ENCODE measurements at places on chromosomes 13 and 19. TPM values are rescaled to one million over a fixed set of nuclear protein-coding genes. Genes with fewer than 3 reads are reported as not detected.

CYP4F8 gene
- 2.1 TPM for total RNA-seq

SOX21 gene
- 0.26 TPM for total RNA-seq

DNA sequence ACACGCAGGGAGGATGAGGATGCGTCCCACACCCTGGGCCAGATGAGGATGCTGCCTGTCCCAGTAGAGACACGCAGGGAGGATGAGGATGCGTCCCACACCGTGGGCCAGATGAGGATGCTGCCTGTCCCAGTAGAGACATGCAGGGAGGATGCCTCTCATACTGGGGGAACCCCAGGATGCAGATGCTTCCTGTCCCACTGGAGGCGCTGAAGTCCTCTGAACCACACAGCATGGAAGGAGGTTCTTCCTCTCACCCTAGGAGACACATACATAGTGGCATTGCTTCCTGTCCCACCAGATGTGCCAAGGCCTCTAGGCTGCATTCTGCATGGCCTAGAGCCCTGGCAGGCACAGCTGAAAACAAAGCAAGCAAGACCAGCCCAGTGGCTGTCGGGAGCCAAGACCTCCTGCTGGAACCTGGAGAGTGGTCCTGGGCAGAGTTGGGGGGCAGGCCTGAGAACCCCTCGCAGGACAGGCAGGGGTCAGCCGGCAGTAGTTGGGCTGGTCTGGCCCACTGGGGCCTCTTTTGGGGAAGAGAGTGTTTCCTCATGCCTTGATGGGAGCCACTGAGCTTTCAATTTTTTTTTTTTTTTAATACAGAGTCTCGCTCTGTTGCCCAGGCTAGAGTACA is 4.3 kb downstream of the HPN start:
- no peak for DNase-seq

GRCh38 chr13:109389892-109390345 is 396.5 kb downstream of the IRS2 start:
- no peak for DNase-seq

DNA sequence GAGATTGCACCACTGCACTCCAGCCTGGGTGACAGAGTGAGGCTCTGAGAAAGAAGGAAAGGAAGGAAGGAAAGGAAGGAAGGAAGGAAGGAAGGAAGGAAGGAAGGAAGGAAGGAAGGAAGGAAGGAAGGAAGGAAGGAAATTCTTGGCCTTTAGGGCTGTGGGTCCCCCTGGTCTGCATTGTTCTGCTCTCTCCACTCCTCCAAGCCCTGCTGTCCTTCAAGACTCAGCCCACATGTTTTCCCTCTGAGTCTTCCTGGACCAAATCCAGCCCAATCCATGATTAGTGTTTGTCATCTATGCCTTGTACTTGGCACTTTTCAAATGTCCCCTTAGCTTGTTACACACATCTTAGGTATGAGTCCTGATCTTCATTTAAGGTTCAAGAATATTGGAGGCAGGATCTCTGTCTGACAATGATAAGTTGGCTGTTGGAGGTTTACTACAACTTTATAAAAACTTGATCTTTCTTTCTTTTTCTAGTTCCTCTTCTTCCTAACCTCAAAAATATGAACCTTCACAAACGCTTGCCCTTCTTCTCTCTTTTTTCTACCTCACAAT is 48.8 kb upstream of the INTS6 start:
- DNase-seq: no peak
